ENCODE measurements at places on chromosomes 6 and 20. TPM values are rescaled to one million over a fixed set of nuclear protein-coding genes. Genes with fewer than 3 reads are reported as not detected.

- DNase-seq = peak; percentile 78
Measured at GRCh38 chr20:44187054-44187771, at the start of gene JPH2. TSS of gene JPH2 (minus strand) at chr20:44187188. CDS start at chr20:44186705, 483 bp downstream.

GRCh38 chr6:103895136-103895535 is 964.6 kb downstream of the HACE1 start:
- DNase-seq = no peak

DNA sequence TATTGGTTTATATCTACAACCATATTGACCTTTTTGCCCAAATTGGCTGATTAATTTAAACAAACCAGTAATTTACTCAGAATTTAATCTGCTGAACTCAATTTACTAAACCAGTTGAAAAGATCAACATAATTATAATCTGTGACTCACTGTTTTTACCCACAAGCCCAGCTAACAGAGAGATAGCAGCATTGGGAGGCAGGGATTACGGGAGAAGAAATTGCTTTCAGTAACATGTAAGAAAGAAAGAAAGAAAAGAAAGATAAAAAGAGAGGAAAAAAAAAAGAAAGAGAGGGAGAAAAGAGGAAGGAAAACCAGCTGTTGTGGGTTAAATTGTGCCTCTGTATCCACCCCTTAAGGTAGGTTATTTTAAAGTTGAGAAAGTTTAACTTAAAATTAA is 13.3 kb upstream of the RHAG start:
- no peak for DNase-seq

DNA sequence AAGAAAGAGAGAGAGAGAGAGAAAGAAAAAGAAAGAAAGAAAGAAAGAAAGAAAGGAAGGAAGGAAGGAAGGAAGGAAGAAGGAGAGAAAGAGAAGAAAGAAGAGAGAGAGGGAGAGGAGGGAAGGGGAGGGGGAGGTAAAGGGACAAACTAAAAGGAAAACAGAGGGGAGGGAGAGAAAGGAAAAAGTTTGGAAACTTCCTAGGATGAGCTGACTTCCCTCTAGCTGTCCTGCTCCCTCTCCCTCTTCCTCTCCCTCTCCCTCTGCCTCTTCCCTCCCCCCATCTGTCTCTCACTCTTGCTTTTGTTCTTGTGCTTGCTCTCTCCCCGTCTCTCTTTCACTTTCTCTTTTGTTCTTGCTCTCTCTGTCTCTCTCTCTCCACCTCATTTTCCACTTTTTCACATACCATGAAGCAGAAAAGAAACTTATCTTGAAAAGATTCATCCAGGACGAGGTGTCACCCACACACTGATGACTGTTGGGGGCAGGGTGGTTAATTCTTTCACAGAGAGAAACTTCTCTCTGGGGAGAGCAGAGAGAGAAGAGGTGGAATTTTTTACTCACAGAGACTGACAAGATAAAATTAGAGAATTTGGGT is 56.4 kb upstream of the DUSP22 start:
- peak; percentile 59 for DNase-seq

DNA sequence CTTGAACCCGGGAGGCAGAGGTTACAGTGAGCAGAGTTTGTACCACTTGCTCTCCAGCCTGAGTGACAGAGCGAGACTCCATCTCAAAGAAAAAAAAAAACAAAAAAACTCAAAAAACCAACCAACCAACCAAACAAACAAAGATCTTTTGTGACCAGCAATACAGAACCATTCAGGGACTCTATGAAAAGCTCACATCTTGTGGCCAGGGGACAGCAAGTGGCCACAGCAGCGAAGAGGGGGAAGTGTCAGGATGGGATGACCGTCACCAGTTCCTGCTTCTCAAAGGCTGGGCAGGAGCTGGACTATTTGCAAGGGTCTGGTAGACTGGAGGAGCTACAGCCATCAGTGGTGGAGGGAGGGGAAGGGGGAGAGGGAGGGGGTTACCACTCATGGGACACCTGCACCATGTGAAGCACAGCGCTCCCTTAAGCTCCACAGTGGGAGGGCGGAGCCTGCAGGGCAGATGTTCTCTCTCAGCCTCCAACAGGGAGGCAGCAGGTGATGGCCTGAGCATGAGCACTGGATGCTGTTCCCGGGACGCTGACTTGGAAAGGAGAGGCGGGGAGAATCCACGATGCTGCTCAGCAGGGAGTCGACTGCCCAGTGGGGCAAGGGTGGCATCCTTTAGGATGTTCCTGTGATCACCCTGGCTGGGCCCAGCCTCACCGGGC is 19.7 kb upstream of the ULBP3 start:
- DNase-seq = no peak

GRCh38 chr6:139282684-139283083 is 9.1 kb downstream of the TXLNB start:
- DNase-seq = no peak

- DNase-seq = no peak
Measured at GRCh38 chr20:11229772-11230171, 556.0 kb upstream of the JAG1 start.

GRCh38 chr6:41371461-41371991 is 36.1 kb downstream of the NCR2 start:
- DNase-seq = peak; percentile 82

DNA sequence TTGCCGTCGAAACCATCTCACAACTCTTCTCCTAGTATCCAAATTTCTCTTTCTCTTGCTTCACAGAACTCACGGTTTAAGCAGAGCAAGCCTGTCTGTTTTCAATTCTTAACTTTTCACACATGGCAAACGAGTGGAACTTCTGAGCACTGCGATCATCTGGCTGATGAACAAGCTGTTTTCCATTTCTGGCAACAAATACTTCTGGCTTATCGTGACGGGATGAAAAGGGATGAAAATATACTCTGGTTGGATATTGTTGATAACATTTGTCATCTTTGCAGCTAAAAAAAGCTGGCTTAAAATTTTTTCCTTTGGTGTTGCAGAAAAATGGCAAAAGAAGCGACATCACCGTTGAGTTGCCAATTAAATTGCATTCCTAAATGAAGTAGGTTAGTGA is 515.2 kb upstream of the JARID2 start:
- no peak for DNase-seq

GRCh38 chr6:55866128-55866527 is 9.3 kb downstream of the BMP5 start:
- DNase-seq = no peak

DNA sequence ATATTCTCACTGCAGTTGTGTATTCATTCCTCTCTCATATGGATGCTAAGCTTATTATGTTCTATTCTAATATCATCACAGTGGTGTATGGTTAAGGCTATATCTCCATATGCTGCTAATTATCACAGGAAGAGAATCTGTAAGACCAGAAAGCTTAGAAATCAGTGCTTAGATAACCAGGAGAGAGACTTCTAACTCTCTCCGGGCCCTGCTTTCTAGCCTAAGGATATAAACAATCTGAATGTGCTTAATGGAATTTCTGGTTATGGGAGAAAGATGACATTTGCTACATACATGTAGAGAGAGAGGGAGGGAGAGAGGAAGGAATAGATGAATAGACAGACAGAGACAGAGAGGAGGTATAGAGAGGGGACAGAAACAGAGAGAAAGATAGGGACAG is 1231.3 kb downstream of the EPHA7 start:
- no peak for DNase-seq

- DNase-seq = peak; percentile 92
Measured at GRCh38 chr20:45987108-45987780, 15.2 kb upstream of the ZNF335 start.

- no peak for DNase-seq
Measured at GRCh38 chr20:23228912-23229311, 121.7 kb upstream of the NXT1 start.

- no peak for DNase-seq
Measured at GRCh38 chr20:40703975-40704530, 15.0 kb upstream of the MAFB start.

DNA sequence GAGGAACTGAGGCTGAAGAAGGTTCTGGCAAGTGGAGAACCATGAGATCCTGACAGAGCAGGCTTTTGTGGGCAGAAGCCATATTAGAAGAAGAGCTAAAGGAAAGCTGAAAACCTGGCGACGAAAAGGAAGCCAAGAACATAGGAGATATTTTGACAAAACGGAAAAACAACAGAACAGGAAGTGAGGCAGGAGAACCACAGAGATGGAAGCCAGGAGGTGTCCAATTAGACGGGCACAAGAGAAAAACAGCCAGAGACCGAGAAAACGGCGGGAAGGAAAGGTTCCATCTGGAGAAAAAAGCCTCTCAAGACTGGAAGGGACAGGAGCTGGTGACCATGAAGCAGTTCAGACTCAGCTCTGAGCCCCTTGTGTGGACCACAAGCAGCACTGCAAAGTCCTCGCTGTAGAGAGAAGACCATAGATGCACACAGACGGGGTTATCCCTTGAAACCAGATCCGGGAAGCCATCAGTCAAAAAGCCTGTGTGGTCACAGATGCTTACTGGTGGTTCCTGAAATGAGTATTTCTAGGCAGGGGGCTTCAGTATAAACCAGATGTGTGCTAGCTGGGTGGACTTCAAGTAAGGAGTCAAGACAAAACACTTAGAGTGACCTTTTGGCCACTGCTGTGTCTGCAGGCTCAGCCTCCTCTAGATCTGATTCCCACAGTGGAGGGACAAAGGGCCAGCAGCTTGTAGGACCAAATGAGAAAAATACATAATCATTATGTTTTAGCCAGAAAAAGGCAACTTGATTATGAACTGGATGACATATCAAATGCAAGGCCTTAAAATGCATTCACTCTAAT is 30.7 kb downstream of the SSR1 start:
- no peak for DNase-seq

GRCh38 chr6:163759542-163759941 is 345.0 kb downstream of the QKI start:
- no peak for DNase-seq

- no peak for DNase-seq
Measured at GRCh38 chr6:166958926-166959861, 2.8 kb upstream of the RNASET2 start.

GRCh38 chr6:27547157-27548075 is 74.5 kb upstream of the ZNF184 start:
- peak; percentile 80 for DNase-seq

DNA sequence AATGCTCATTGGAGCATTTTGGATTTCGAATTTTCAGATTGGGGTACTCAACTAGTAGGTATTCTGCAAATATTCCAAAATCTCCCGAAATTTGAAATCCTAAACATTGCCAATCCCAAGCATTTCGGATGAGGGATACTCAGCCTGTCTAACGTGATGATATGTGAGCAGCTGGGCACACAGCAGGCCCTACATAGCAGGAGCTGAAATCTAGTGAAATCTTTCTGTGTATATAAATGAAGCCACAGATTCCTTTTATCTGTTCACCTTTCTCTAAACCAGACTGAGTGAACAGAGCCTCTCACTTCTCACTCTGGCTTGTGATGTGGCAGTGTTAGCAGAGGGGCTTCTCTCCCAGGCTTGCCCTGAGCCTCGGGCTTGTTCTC is 17.8 kb downstream of the STX16 start:
- no peak for DNase-seq

DNA sequence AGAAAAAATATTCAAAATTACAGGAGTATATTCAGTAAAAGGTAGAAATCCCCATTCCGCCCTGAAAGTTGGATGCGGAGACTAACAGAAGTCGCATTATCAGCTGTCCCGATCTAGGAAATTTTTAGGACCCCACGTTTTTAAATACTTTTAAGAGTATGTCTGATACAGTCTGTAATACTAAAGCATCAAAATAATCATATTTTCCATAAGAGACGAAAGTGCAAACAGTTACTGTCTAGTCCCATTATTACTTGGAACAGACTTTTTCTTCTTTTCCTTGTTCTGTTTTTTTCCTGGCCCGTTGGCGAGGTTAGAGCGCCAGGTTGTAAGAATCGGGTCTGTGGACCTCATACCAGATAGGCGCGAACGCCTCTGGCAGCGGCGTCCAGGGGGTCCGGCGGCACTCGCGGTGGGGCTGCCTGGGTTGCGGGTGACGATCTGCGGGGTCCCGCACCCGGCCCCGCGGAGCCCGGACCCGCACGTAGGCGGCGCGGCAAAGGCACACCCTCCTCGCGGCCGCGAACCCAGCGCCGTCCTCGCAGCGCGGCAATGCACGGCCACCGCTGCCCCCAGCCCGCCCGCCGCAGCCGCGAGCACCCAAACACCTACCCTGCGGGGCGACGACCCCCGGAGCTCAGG is 460 bp downstream of the PLAGL1 start:
- DNase-seq = peak; percentile 30

DNA sequence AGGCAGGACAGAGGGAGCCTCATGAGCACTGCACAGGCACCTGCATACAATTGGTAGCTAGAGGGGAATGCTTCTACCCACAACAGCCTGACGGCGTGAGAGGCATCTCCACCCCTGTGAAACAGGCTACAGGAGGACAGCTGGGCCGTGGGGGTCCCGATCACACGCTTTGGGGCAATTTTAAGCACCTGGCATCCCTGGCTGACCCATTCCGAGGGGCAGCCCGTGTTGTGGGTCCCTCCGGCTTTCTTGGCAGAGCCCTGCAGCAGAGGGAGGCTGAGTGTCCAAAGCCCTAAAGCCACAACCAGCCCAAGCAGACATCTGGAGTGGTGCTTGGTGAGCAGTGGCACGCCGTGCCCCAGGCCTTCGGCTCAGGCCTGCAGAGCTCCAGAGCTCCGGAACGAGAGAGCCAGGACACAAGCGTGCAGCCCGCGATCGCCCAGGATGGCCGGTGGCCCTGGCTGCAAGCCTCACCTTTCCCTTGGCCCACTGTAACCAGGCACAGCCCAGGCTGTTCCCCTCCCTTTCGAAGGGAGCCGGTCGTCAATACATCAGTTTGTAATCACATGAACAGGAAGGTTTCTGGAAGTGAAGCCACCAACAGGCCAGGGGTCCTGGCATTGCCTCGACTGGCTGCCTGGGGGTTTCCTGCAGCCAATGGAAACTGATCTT is 81.4 kb downstream of the DLL1 start:
- DNase-seq = no peak

DNA sequence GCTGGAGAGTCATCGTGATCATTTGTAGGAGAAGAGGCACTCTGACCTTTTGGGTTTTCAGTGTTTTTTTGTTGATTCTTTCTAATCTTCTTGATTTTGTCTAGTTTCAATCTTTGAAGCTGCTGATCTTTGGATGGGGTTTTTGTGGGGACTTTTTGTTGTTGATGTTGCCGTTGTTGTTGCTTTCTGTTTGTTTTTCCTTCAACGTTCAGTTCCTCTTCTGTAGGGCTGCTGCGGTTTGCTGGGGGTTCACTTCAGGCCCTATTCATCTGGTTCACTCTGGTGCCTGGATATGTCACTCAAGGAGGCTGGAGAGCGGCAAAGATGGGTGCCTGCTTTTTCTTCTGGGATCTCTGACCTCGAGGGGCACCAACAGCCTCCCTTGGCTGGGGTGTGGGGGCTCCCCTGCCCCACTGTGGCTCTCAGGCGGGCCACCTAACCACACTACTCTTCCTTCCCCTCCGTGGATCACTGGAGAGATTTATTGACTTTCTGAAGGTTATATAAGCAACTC is 21.5 kb upstream of the TMEM244 start:
- DNase-seq = no peak

Gene DBNDD2
- total RNA-seq = 28.0 TPM

Gene ACOT13
- total RNA-seq = 17.4 TPM

Gene TRIM15
- total RNA-seq = 1.0 TPM

Gene IPCEF1
- total RNA-seq = 0.27 TPM

Gene PTGIS
- 29.0 TPM for total RNA-seq

Gene SLC29A1
- total RNA-seq = 169 TPM

Gene CDSN
- not detected for total RNA-seq

Gene COX4I2
- total RNA-seq = not detected

Gene TRMT6
- total RNA-seq = 15.5 TPM

Gene SERPINB1
- 5.6 TPM for total RNA-seq

Gene PRR18
- total RNA-seq = 0.08 TPM

Gene ADAT2
- total RNA-seq = 13.7 TPM

Gene XKR7
- total RNA-seq = 3.9 TPM

Gene CHRNA4
- 3.9 TPM for total RNA-seq

Gene GMPR
- total RNA-seq = 0.35 TPM

Gene TTLL9
- total RNA-seq = not detected
